ENCODE measurements at places on chromosomes 3 and 15.

- peak; percentile 91 for DNase-seq
Observed at GRCh38 chr3:189824629-189825312, 193.6 kb downstream of the TP63 start.

GRCh38 chr15:63915209-63915872 is 81.6 kb upstream of the HERC1 start:
- no peak for DNase-seq

- DNase-seq: no peak
Observed at GRCh38 chr3:64290864-64291263, 65.6 kb upstream of the PRICKLE2 start.

- no peak for DNase-seq
Observed at GRCh38 chr15:31271224-31271635, 55.4 kb upstream of the KLF13 start.
